ENCODE measurements at places on chromosomes 11 and 22. TPM values are rescaled to one million over a fixed set of nuclear protein-coding genes. Genes with fewer than 3 reads are reported as not detected.

GRCh38 chr11:44979543-44980399 lies 29.1 kb upstream of the TP53I11 start:
- DNase-seq, result no peak

GRCh38 chr22:47724751-47725150 lies 962.3 kb downstream of the TBC1D22A start:
- no peak for DNase-seq

DNA sequence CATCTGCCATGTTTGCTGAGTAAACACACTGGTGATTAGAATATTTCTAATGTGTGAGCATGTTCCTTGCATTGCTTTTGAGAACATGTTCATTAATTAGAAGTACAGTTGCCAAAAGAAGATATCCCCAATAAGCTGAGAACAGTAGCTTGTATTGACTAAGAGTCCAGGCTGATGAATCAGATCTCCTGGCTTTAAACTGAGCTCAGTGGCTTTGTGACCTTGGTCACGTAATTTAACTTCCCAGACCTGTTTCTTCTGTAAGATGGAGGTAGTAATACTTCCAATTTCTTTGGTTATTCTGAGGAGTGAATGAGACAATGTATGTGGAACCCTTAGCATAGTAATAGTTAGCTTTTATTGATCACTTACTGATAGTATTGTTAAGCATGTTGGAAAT lies 61.9 kb downstream of the CYB5R2 start:
- DNase-seq, result no peak

DNA sequence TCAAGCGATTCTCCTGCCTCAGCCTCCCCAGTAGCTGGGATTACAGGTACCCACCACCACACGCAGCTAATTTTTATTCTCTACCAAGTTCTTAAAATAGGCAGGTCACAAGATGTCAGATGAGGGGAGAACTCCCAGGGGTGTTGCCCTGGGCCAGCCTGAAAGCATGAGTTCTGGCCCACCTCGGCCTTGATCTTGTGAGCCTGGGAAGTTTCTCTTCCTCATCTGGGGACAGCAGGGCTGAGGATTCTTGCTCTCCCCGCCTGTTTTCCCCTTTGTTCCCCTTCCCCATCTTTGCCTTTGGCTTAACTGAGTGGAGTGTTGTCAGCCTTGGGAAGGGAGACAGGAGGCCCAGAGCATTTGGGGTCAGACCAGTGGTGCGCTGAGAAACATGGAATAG lies 3.5 kb downstream of the PDXP start:
- no peak for DNase-seq

DNA sequence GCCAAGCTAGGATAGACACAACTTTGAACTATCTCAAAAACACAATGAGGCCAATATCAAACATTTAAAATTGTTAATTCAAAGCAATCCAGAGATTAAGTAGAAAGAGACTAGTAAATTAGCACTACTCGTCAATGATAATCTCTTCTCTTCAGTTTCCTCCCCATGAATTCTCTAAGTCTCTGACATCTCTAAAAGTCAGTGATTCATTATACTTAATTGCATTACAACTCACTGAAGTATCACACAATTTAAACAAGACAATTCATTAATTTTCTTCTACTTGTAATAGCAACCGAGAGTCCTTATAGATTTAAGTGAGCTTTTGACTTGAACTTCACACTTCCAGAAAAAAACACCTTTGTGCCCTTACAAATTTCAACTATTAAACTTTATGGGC lies 4.3 kb downstream of the DDX6 start:
- DNase-seq, result no peak

GRCh38 chr11:36465449-36466163 lies 44.5 kb downstream of the TRAF6 start:
- no peak for DNase-seq

DNA sequence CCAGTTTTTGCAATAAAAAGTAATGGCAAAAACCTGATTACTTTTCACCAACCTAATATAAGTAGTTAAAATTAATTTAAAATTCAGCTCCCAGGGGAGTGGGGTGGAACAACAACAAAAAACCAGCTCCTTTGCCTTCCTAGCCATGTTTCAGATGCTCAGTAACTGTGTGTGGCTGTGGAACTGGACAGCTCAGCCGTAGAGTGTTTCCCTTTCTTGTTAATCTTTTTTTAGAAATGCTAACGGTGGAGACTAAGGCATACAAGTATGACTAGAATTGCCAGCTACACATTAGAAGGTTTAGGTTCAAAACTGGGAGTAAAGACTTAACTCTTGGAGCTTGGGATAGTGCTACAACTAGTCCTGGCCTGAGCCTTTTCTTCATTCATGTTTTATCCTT lies 45.0 kb downstream of the PPP6R3 start:
- no peak for DNase-seq

DNA sequence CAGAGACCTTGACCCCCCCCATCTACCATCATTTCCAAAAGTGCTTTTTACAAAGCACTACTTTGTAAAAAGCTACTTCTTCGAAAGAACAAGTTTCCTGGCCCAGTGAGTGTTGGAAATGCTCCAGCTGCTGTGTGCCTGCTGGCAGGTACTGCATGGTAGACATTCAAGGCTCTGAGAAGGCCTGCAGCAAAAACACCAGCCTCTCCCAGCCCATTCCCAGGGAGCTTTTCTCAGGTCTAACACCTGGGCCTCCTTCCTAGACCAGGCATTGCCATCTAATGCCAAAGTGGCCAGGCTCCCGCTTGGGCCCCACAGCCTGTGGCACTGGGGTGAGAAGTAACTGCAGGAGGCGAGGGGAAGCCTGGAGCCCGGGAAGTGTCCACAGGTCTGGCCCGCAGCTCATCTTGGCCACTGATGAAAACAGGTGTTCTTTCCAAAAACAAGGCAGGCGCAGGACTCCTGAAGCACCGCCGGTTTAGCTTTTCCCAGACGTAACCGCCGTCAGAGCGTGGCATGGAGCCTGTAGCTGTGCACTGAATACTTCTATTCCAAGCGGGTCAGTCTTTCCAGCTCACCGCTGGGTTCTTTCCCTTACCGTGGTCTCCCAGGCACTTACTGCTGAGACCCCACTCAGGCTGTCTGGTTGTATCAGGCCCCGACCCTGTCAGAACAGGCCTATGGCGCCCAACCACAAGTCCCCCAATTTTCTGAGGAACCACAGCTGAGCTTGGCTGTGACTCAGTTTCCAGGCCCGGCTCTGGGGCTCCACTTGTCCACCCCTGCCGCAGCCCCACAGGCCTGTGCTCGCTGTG lies 1.2 kb upstream of the TCIRG1 start:
- no peak for DNase-seq

DNA sequence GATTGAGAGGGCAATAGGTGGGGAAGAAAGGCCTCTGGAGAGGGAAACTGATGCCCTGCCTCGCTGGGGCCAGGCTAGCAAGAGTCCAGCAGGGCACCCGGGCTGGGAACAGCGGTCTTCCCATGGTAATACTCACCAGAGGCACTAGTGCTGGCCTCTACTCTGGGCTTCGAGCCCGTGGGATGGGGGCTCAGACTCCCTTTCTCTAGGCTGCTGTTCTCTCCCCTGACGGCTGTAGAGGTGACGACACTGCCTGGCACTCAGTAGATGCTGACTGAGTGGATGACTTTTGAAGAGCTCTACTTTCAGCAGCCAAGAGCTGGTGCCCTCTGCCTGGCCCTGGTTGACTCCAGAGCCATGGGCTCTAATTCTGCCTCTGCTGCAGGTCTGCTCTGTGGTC lies 818 bp upstream of the C1QTNF4 start:
- DNase-seq, result no peak

DNA sequence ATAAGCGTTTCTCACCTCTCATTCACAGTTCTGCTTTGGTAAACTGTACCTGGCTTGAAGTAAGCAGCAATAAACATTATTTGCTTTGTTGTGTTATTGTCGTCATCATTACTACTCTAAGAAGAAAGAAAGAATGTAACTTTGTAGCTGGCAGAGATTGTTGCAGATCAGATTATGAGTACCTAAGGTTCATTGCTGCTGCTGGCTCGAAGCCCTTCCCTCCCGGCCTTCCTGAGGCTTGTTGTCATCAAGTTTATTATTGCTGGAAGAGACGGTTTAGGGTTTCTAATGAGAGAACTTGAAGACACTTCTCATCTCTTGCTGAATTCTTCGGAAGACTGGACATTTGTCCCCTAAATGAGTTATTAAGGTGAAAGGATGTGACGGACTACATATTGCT lies 101.3 kb downstream of the GRAMD1B start:
- DNase-seq, result no peak

GRCh38 chr11:62604460-62605120 lies 2.9 kb upstream of the MTA2 start:
- no peak for DNase-seq

DNA sequence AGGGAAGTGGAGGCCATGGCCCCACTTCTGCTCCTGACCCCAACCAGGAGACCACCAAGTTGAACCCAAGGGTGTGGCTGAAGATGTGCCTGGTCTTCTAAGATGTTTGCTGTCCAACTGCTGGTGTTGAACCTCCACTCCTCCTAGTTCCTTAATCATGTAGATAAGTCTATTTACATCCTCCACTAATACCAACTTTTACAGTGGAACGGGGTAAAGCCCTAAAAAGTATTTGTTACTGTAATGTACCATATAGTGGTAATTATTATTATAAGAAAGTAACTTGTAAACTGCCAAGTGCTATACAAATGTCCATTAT lies 19.0 kb upstream of the RASSF10 start:
- no peak for DNase-seq

DNA sequence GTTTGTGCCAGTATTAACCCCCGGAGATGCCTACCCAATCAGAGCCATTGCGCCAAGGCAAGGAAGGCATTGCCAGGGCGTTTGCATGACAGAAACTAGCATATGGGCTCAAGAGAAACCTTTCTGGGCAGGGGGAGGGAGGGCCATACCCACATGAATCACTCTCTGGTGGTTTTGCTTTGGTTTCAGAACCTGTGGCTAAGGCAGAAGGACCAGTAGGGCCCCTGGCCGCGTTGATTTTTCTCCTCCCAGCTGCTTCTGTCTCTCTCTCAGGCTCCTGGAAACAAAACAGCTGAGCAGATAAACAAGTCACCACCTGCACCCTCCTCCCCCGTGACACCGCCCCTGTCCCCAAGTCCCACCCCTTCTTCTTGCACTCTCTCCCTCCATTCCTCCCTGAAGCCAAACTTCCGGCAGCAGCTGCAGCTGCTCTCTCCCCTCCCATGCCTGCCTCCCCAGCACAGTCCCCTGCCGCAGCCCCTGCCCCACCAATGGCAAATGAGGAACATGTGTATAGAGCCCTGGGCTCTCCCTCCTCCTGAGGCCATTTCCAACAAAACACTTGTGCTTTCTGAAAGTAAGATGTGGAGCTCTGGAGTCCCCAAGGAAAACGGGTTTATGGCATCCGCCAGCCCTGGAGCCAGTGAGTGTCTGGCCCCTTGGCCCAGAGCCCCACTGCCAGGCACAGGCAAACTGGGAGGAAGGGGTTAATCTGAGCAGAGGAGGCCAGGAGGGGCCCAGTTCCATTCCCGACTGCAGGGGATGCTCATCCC lies 39.0 kb upstream of the ADA2 start:
- DNase-seq, result no peak

DNA sequence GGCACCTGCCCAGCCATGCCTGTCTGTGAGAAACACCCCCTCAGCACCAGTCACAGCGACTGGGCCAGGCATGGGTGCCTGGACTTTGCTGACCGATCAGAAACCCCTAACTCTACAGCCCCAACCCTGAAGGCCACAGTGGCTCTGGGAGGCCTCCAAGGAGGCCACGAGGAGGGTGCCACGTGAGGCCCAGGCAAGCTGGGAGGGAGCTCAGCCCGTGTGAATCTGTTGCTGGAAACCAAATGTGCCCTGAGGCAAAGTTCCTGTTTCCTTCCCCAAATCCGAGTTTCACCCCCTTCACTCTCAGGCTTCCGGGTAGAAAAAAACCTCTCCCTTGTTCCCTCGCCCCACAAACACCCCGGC lies 1.3 kb downstream of the UNC93B1 start:
- no peak for DNase-seq

DNA sequence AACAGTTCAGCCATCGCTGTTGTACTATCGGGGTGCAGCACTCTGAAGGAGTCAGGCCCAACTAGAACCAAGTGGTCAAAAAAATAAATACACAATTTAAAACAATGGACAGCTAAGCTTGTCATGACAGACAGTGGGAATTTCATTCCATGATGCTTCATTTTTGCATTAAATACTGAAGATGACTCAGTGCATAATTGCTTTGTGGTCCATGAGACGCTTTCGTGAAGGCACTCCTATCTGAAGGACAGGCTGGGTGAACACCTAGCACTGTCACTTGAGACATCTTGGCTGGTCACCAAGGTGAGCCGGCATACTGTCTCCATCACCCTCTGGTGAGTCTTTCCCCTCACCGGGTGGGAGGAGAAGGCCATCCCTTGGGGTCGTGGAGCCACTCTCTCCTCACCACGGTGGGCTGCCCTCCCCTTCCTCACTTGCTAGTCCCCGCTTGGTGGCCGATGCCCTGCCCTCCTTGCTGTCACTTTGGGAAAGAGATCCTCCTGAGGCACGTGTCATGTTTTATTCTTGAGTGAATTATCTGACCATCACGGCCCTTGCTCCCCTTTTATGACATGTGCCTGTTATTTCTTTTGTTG lies 4.9 kb upstream of the TESMIN start:
- DNase-seq, result no peak

GRCh38 chr11:121773076-121773475 lies 320.3 kb upstream of the SORL1-AS1 start:
- DNase-seq, result no peak

DNA sequence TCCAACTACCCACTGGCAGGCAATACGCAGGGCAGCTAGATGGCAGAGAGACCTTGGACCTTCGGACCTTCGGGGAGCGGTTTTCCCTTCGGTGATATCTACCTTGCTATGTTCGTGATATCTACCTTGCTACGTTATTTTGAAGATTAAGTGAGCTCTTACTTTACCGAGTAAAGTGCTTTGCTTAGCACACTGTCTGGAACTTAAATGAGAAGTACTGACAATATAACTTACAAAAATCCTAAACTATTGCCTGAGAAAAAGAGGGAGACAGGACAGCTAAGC lies 1.0 kb upstream of the PRDM10 start:
- DNase-seq, result no peak

DNA sequence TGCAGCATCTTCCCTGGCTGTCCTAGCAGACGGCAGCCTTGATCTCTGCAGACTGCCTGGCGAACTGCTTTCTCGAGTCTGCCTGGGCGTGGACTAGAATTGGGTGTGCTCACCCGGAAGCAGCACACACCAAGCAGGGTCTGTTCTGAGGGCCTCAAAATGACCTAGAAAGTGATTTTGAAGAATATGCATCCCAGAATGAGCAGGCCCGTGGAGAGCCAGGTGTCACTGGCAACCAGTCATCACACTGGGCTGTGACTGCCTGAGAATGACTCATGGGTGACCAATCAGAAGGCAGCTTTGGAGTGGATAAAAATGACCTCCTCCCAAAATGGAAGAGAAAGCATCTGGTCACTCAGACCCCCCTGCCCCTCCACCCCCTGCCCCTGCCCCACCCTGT lies 114.9 kb upstream of the NECTIN1 start:
- no peak for DNase-seq

GRCh38 chr11:845872-846495 lies 3.3 kb downstream of the TSPAN4 start:
- DNase-seq, result no peak

HIRA gene
- 40.5 TPM for total RNA-seq

RASD2 gene
- not detected for total RNA-seq

FAM83F gene
- 0.39 TPM for total RNA-seq

ARHGAP42 gene
- 5.1 TPM for total RNA-seq

BIRC2 gene
- 41.4 TPM for total RNA-seq

GLYAT gene
- not detected for total RNA-seq

SHANK3 gene
- not detected for total RNA-seq
